ENCODE measurements at places on chromosomes 5 and 9.

GRCh38 chr9:69981686-69982445 is 61.8 kb upstream of the MAMDC2 start:
- DNase-seq, result no peak

GRCh38 chr5:102554082-102554481 is 55.3 kb upstream of the SLCO6A1 start:
- DNase-seq, result no peak

DNA sequence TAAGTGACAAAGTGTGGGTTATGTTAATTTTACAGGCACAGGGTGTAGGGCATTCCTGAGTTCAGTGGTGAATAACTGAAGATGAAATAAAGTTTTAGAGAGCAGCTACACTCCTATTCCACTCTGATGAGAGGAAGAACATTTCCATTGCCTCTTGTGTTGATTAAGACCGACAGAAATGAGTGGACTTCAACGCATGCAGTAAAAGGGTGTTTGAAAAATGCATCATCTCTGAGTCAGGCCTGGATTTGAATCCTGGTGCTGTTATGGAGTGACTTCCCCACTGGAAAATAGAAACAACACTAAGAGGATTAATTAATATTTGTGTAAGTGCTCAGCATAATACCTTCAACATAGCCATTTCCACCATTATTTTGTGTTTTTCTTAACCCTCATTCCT is 86.3 kb downstream of the PRR16 start:
- DNase-seq, result no peak

GRCh38 chr5:42572313-42572712 is 149.1 kb downstream of the GHR start:
- no peak for DNase-seq

DNA sequence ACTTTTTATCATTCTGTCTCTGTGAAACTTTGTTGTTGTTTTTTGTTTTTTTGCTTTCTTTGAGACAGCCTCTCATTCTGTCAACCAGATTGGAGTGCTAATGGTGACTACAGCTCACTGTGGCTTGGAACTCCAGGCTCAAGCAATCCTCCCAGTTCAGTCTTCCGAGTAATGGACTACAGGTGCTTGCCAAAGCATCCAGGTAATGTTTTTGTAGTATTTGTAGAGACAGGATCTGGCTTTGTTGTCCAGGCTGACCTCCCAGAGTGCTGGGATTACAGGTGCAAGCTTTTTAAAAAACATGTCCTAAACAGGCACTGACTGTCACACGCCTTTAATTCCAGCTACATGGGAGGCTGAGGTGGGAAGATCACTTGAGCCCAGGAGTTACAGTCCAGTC is 235.1 kb downstream of the MEF2C start:
- no peak for DNase-seq

- no peak for DNase-seq
Observed at GRCh38 chr9:107504585-107505455, 15.3 kb upstream of the KLF4 start.

DNA sequence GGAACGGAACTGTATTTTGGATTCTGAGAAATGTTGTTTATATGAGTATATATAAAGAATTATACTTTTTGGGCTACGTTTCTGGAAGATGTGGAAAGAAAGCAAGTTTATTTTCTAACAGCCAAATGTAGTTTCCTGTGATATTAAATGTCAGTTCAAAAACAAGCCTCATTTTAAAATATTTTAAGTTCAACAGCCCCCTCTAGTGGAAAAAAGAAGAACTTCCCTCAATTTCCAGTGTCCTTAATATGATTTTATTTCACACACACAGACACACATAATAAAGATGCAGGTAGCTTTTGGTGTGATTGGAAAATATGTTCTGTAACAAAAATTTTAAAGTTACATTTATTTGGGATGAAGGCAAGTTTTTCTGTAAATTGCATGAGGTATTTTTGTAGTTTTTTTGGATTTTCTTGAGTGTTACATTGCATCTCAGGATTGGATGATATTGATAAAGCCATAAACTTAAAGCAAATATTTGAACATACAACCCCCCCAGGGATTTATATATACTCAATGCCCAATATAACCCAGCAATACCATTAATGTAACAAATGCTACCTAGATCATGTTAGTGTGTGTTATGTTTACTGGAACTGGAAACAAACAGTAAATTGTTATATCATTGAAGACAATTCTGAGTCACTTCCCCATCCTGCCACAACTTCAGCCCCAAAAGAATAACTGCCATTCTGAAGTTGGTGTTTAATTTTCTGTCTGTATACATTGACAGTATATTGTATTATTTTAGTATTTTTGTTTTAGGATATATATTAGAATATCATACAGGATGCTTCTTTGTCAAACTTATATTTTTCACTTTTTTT is 54.0 kb downstream of the CCDC171 start:
- DNase-seq, result no peak

GRCh38 chr9:21852754-21853153 is 50.3 kb downstream of the MTAP start:
- DNase-seq, result no peak

GRCh38 chr5:173229966-173230689 is 4.9 kb downstream of the NKX2-5 start:
- no peak for DNase-seq

- DNase-seq, result no peak
Observed at GRCh38 chr5:139901251-139901575, 105.6 kb downstream of the PSD2 start.

DNA sequence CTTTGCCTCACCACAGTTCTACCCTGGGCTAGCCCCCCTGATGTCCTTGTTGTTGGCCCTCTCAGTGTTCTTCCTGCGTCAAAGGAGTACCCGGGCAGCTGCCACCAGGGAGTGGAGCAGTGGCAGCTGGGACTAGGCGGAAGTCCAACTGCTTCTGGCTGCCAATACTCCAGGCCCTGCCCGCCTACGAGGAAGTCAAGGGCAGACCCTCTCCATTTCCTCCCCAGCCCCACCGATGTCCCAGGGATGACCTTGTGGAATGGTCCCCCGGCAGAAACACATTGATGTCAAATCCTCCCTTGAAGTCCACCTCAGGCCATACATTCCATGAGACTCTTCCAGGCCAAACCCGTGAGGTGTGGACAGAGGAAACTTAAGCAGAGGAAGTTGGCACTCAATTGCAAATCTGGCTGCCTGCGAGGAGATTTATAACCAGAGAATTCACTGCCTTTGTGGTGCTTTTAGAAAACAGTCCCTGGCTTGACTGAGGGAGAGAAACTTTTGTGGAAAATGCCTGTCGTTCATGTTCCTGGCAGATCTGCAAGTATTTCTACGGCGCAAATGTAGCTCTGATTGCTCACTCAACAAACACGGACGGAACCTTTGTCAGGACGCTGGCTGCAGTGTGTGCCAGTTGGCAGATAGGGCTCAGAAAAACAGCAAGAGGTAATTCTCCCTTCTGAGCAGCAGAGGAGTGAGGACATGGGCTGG is 339.7 kb downstream of the RAB3C start:
- no peak for DNase-seq

DNA sequence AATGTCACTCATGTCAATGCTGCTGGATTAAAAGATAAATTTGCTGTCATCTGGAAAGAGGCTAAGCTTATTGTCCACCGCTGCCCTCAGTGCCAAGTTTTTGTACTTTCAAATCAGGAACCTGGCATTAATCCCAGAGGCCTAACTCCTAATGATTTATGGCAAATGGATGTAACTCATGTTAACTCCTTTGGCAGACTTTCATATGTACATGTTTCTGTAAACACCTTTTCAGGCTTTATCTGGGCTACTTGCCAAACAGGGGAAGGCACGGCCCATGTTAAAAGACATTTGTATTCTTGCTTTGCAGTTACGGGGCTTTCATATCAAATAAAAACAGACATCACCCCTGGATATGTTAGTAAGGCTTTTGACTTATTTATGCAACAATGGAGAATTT is 608.0 kb upstream of the ACO1 start:
- no peak for DNase-seq

DNA sequence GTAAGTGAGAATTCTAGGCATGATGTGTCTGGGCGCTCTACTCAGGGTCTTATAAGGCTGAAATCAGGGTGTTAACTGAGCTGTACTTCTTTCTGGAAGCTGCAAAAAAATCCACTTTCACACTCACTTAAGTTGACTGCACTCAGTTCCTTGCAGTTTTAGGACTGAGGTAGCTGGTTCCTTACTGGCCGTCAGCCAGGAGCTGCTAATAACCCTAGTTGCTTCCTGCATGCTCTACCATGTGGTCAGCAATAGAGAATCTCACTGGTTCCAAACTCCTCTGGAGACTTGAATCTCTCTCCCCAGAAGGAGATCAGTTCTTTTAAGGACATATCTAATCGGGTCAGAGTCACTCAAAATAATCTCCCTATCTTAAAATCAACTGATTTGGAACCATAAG is 911.2 kb downstream of the EFNA5 start:
- DNase-seq, result no peak

DNA sequence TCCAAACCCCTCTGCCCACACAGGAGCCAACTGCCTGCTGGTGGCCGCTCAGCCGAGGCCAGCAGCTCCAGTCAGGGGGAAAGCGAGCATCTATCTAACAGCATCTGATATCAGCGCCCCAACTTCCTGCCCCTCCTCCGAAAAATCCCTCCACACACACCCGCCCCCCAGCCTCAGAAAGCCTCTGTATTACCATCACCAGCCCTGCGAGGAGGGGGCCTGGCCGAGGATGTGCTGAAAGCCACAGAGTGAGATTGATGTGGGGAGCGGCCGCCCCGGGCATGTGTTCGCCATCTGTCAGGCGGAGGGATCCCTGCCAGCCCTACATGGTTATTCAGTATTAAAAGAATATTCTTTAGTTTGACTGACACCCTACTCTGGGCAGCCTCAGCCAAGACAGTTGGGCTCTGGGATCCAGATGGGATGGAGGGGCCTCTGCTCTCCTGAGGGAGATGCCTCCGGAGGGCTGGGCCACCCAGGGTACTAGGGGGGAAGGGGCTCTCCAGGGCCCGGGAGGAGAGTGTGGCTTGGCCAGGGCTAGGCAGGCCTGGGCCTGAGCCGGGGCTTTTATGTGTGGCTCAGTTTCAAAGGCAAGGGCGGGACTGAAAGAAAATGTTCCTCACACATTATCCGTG is 98.0 kb downstream of the HSD17B3 start:
- DNase-seq, result no peak

GRCh38 chr5:78050888-78051287 is 243.6 kb downstream of the AP3B1 start:
- DNase-seq, result no peak

- DNase-seq, result no peak
Observed at GRCh38 chr9:18544456-18544855, 70.5 kb downstream of the ADAMTSL1 start.

DNA sequence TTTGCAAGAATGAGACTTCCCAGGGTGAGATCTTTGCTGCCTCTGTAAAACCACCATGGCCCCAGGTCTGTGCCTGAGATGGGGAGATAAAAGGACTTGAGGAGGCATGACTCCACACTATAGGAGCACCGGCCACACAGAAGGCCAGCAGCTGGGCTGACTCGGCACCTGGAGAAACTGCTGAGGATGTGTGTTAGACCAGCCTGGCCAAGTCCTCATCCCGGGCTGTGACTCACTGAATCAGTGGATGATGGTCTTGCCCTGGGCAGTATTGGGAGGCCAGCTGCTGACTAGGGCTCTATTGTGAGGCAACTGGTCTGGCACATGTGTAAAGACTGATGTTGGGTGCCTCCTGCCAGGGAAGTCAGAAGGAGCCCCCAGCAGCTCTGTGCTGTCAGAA is 286.2 kb downstream of the ACTL7B start:
- DNase-seq, result no peak

DNA sequence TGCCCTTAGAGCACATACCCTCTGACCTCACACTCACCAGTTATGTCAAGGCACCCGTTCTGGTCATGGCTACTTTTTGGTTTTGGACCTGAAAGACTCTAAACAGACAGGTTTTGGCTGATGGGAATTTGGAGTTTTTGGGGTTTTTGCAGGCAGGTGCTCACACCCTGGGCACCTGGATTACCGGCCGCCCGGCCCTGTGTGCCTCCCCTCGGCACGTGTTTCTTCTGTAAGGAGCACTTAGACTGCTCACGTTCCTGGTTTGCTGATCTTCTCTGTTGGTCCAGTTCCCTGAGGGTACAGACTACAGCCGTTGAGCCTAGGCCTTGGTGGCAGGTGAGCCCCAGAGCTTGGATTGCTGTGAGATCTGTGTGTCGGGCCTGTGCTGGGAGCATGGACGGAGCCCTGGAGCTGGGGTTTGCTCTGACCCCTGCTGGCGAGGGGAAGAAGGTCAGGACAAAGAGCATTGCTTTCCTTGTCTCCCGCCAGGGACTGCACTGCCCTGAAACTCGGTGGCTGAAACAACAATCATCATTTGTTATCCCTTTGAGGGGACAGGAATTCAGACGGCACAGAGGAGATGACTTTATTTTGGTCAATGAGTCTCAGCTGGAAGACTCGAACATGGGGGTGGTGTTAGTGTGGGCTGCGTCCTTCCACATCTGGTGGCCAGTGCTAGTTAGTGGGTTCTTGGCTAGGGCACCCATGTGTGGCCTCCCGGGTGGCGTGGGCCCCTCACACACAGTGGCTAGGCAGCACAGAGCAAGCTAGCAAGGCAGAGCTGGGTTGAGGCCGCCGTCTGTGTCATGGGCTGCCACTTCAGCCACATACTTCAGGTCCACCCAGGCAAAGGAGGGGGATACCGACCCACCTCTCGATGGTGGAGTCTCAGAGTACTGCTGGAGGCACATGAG is 76.4 kb downstream of the EHMT1 start:
- DNase-seq, result no peak

GRCh38 chr5:17241635-17242034 is 24.2 kb downstream of the BASP1 start:
- no peak for DNase-seq

GRCh38 chr5:170408877-170409660 is 19.9 kb upstream of the KCNMB1 start:
- DNase-seq, result no peak

GRCh38 chr9:126925876-126926275 is 11.3 kb downstream of the RALGPS1 start:
- DNase-seq, result no peak

DNA sequence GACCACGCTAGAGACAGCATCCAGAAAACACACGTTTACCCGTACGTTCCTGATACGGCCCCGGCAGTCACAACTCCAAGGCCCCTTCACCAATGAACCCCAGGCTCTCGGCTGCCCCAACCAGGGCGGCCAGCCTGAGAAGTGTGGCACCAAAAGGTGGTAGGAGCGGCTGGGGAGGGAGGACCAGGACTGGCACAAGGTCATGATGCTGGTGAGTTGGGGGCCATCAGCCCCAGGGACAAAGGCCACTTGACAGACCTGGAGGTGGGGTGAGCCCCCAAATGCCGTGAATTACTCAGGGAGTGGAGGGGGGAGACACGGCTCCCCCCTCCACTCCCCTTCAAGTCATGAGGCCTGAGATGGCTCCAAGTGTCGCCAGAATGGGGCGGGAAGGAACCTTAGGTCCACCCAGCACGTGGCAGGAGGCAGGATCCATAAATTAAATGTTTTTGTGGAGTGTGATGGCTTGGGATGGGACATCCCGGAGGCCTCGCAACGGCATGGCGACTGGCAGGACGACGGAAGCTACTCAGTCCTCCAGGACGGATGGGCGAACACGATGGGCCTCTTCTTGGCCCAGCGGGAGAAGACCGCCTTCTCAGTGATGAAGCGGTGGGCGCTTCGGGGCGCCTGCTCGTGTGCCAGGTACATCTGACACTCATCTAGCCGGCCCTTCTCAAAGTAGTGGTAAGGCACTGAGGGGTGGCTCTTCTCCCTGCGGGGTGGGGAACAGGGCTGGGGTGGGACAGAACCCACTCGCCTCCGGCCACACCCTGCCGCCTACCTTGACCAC is 8.7 kb upstream of the ST6GALNAC6 start:
- no peak for DNase-seq
